ENCODE measurements at places on chromosomes 5 and 9. TPM values are rescaled to one million over a fixed set of nuclear protein-coding genes. Genes with fewer than 3 reads are reported as not detected.

CSF2 gene
- total RNA-seq, result not detected

ADRA1B gene
- 0.14 TPM for total RNA-seq

MXD3 gene
- 13.2 TPM for total RNA-seq

KIF24 gene
- total RNA-seq, result 3.3 TPM

Measured in MCF 10A (cell line).